ENCODE measurements at places on chromosomes 7 and 10. TPM values are rescaled to one million over a fixed set of nuclear protein-coding genes. Genes with fewer than 3 reads are reported as not detected.

DNA sequence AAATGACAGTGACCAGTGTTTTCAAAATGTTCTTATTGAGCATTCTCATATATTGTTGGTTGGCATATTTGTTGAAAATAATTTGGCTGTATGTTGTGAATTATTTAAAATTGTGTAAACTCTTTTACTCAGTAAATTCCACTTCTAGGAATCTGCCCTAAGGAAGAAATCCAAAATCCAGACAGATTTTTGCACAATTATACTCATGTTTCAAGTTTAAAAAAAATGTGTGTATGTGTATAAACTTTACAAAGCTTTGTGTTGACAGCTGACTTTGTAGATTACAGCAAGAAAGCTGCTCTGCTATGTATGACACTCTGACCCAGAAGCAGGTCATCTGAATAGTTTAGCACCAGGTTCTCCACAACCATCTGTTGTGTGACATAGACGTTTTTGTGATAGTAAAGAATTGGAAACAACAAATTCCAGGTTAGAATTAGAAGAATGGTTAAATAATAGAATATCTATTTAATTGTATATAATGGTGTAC lies 21.6 kb downstream of the KIFBP start:
- H3K4me3 ChIP-seq, result no peak overlapping the region
- H3K4me1 ChIP-seq, result no peaks in the 10 kb centered on the region
- peaks cover 25% of the 10 kb centered on the region for H3K36me3 ChIP-seq
- H3K27ac ChIP-seq, result no peak overlapping the region
- no peak for DNase-seq
- no peaks in the 10 kb centered on the region for H3K27me3 ChIP-seq

DNA sequence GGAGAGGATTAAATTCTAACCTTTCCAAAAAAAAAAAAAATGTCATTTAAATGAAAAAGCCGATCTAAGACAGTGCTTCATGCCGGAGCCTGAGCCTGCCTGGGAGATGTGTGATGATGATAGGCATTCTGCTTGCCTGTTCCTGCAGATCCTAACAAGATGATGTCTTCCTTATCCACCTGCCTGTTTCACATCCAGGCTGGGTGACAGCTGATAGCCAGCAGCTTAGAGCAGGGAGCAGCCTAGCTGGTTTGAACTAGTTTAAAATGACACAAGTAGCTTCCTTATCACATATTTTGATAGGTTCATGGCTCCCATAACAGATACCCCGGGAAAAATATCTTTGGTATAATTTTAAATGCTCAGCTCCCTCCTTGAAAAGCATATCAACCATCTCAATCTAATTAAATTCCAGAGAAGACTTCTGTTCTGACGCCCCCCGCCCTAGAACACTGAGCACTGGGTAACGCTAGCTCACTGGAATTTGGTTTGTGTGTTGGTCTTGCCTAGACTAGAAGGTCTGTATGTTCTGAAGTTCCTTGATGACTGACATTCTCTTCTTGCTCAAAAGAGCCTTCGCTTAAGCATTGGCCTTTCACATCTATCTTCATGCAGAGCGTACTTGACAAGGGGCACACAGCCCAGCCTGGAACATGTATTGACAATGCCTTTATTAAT lies 96.9 kb upstream of the FGFR2 start:
- H3K27me3 ChIP-seq, result peaks cover 52% of the 10 kb centered on the region
- H3K36me3 ChIP-seq, result no peaks in the 10 kb centered on the region
- H3K4me3 ChIP-seq, result no peak overlapping the region
- H3K4me1 ChIP-seq, result no peaks in the 10 kb centered on the region

- no peak overlapping the region for H3K4me3 ChIP-seq
- no peak for DNase-seq
- no peaks in the 10 kb centered on the region for H3K27me3 ChIP-seq
- H3K36me3 ChIP-seq, result no peaks in the 10 kb centered on the region
- H3K27ac ChIP-seq, result no peak overlapping the region
These were observed 42.2 kb downstream of the GBF1 start for GRCh38 chr10:102287538-102287937.

GRCh38 chr7:75762350-75762917 lies 9.6 kb downstream of the CCL26 start:
- no peaks in the 10 kb centered on the region for H3K4me1 ChIP-seq
- no peaks in the 10 kb centered on the region for H3K27me3 ChIP-seq
- no peak overlapping the region for H3K4me3 ChIP-seq
- H3K27ac ChIP-seq, result no peak overlapping the region

- H3K4me1 ChIP-seq, result no peaks in the 10 kb centered on the region
- no peak overlapping the region for H3K4me3 ChIP-seq
- H3K27ac ChIP-seq, result no peak overlapping the region
- no peaks in the 10 kb centered on the region for H3K36me3 ChIP-seq
- no peaks in the 10 kb centered on the region for H3K27me3 ChIP-seq
These were observed 5.1 kb upstream of the ZRANB1 start for GRCh38 chr10:124936813-124937212.

GRCh38 chr7:146177301-146177700 lies 60.7 kb downstream of the CNTNAP2 start:
- DNase-seq, result no peak
- no peaks in the 10 kb centered on the region for H3K36me3 ChIP-seq
- H3K4me1 ChIP-seq, result no peaks in the 10 kb centered on the region

DNA sequence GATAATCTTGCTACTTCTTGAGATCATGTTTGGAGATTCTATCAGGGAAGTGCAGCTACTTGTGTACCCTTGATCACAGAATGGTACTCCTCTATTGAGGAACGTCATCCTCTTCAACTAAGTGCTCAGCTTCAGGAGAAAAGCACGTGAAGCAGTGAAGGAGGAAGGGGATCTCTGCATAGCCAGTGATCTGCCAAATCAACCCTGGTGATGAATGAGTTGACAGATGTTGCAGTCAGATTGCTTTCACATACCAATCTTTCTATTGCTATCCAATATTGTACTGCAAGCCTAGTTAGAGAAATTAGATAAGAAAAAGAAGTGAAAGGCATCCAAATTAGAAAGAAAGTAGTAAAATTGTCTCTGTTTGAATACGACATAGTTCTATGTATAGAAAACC lies 309.4 kb downstream of the TWIST1 start:
- H3K27ac ChIP-seq, result no peak overlapping the region
- no peaks in the 10 kb centered on the region for H3K4me1 ChIP-seq
- no peak overlapping the region for H3K4me3 ChIP-seq
- no peak for DNase-seq
- H3K36me3 ChIP-seq, result no peaks in the 10 kb centered on the region

The GAD2 gene
- not detected for total RNA-seq

The FAM149B1 gene
- 24.4 TPM for total RNA-seq

The GJD4 gene
- not detected for total RNA-seq

The AOAH gene
- total RNA-seq, result not detected

The MMP21 gene
- not detected for total RNA-seq
